ENCODE measurements at places on chromosomes 1 and 21.

DNA sequence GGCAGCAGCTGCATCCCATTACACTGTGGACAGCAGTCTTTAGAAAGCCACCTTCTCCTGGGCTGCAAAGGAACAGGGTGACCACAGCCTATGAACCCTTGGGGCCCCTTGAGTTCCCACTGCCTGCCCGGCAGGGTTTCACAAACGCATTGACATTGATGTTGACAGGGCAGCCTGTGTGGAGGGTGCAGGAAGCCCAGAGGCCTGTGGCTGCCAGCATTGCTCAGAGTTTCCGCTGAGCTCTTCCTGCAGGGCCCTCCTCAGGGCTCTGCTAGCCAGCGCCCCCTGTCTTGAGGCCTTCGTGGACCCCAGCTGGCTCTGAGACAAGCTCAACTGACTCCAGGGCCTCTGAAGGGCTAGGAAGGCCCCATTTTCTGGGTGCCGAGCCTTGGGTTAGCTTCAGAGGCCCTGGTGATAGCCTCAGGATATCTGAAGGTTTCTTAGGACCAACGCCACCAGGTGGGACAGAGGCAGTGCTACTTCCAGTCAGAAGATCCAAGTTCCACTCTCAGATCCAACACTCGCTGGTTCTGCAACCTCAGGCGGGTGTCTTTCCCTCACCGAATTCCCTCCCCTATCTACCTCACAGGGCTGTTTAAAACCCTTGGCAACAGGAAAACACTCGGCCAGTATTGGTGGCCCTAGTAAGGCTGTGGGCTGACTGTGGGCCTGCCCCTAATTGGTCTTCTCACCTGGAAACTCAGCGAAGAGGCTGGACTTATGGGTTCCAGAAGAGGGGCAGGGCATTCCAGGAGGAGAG is 27.2 kb upstream of the EPS8L3 start:
- no peak for DNase-seq

DNA sequence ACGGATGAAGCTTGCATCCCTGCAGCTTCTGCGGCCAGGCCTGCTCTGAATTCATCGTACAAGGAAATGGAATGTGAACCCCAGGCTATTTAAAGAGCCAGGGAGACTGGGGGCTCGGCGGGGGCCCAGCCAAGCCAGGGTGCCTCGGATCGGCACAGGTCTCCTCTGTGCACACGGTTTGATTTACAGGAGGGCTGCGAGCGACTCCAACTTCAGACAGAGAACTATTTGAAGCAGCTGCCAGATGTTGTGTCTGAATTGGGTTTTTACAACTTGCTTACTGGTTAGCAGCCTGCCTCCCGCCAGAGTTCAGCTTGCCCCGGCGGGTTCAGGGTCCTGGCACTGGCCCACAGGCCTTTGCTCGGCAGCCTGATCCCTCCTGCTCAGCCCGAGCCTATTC is 83.2 kb downstream of the SPSB1 start:
- no peak for DNase-seq

DNA sequence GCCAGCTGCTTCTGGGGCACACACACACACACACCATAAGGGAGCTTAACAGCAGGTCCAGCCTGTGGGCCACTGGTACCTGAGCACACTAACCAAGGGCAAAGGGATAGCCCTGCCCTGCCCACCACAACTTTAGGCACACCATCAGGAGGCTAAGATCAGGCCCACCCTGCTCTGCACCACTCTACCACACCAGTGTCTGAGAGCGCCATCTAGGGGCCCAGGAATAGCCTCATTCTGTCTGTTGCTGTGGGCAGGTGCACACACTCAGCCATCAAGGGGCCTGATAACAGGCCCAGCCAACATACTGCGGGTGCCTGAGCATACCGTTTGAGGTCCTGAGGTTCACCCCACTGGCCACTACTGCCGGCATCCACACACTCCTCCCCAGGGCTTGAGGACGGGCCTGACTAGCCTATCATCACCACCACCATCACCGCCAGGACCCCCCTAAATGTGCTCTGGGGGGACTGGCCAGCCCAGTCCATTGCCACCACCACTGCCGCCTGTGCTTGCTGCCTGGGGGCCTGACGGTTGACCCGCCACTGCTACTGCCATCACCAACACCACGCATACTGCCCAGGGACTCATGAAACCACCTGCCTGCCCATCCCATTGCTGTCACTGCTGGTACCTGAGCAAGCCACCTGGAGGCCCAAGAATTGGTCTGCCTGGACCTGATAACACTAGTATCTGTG is 31.3 kb downstream of the NSL1 start:
- no peak for DNase-seq

DNA sequence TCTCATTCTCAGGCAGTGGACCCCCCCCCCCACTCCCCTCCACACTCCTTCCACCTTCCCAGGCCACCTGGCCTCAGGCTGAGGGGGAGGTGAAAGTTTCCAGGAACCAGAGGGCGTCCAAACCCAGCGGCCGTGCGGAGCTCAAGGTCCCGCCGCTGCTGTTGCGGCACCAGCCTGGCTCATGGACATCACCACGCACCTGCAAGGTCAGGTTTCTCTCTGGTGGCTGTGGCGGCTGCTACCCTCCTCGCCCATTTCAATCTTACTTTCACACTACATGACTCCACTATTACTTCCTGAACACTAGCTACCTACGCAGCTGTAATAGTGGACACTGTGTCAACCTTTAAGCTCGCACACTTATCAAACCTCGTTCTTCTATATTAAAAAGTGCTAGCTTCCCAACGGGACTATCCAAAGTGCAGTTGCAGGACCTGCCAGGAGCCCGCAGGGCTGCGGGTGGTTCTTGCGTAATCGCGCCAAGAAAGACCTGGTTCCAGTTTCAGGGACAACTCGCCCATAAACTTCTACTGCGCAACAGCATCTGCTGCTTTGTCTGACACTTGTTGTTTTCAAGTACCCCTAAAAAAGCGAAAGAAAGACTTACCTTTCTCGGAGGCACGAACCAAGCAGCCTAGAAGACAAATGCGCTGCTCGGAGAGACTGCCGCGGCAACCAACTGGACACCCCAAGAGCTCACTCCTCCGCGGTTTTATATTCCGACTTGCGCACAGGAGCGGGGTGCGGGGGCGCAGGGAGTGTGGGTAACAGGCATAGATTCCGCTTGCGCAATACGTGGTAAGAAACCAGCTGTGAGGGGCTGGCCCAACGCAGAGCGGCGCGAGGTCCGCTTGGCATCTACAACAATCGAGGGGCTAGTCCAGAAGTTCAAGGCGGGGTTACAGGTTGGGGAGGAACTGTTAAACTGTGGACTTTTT is at the start of gene DIRAS3:
DIRAS3 (minus strand) TSS at position 687 of the 938 bp plus-strand sequence. CDS start 3,330 bp downstream, outside the sequence.
- no peak for DNase-seq

DNA sequence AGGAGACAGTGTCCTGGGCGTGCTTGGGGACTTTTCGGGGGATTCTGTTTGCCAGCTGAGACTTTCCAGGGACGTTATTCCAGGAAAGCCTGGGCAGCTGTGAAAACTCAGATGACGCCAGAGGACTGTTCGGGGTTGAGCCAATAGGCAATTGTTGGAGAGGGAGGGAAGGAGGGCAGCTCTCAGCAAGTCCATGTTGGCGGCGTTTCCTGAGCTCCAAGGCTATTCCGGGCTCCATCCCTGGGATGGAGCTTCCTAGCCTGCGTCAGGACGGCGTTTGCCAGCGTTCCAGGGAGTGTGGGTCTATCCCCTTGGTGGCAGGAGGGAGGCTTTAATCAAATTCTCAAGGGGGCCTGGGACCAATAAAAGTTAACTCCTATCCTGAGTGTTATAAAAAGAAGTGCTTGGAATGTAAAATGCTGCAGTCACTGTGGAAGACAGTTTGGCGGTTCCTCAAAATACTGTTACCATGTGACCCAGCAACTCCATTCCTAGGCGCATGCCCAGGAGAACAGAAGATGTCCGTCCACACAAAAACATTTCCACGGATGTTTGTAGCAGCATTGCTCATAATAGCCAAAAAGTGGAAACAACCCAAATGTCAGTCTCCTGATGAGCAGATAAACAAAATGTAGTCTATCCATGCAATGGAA is 15.2 kb downstream of the SLC27A3 start:
- peak; percentile 82 for DNase-seq

DNA sequence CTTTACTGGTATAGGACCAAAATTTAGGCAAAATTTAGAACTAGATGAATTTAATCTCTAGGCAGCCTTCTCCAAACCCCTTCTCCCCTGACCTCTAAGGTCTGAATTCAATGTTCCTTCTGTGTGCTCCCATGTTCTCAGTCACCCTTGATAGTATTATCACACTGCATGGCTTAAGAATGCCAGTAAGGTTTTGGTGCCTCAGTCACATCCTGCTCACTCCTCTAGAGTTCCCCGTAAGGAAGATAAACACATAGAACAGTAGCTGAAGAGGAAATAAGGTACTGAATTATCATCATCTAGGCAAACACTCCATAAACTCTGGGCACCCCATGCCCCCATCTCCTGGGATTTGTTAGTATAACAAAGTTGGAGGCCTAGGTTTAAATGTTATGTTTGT is 18.2 kb downstream of the PRRX1 start:
- DNase-seq = no peak

GRCh38 chr1:11105586-11105985 is 5.9 kb upstream of the EXOSC10 start:
- no peak for DNase-seq

DNA sequence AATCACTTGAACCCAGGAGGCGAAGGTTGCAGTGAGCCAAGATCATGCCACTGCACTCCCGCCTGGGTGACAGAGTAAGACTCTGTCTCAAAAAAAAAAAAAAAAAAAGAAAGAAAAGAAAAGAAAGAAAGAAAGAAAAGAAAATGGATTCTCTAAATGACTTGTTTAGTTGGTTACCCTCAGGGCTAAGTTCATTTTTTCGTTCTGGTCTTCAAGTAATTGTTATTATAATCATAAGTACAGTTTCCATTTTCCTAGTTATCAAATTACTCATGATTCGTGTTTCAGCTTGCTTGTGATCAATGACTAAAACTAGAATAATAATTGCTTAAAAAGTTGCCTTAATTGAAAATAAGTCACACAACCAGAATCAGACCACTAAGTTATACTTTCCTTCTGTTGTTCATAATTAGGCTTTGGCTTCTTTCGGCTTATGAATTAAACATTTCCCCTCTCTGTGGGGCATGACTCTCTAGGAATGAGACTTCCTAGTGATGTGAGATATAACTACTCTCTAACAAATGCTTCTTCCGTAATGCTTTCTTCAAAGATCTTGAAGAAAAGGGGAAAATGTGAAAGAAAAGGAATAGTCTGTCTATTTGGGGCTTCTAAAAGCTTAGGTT is 9.6 kb upstream of the RLF start:
- no peak for DNase-seq

DNA sequence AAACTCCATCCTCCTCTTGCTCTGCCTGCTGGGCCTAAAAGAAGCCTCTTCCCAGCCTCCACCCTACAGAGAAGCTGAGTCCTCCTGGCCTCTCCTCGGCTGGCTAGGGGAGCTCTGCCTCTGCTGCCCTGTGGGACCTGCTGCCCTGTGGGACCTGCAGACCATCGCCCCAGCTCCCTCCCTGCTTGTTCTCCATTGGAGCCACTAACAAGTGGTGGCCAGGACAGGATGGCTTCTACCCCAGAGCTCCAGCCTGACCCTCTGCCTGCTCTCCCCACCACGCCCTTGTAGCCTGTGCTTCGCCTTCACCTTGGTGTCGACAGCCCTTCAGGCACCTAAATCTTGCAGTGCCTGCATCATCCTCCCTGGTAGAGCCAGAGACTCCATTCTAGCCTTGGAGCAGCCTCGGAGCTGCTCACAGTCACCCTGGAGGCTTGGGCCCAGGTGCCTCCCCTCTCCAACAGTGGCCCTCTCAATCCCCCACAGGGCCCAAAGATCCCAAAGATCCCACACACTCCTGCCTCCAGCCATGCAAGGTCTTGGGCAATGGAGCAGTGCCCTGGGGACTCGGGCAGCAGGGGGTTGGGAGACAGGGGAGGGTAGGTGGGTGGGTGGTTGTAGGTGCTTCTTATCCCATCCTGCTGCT is 3.0 kb downstream of the EPS8L3 start:
- no peak for DNase-seq

DNA sequence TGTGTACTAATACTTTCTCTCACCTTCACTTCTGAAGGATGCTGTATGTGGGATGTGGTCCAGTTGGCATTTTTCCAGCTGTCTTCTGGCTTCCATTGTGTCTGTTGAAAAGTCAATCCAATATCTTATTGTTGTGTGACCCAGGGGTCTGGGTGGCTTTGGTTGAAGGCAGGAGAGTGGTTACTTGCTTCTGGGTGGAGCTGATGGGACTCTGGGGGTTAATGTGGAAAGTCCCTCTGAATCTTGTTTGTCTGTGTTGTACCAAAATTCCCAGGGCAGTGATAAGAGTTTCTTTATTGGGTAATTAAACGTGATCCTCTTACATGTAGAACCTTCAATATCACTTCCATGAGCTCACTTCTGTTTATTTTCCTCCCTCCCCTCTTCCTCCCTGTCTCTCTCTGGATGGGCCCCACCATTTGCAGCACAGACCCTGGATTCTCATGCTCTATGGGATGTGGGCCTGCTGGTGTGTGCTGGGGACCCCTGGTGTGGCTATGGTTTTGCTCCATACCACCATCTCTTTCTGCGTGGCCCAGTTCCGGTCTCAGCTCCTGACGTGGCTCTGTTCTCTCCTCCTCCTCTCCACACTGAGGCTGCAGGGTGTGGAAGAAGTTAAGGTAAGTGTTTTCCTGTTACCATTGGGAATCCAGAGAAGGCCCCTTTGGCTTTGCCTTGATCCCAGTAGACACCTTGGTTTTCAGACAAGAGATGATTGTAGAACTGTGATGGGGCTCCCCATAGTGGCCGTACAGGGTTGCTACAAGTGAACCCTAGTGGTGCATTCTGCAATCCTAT is 71.5 kb downstream of the HHAT start:
- peak; percentile 63 for DNase-seq

- no peak for DNase-seq
Observed at GRCh38 chr21:33815143-33815707, 100.4 kb downstream of the ATP5PO start.

DNA sequence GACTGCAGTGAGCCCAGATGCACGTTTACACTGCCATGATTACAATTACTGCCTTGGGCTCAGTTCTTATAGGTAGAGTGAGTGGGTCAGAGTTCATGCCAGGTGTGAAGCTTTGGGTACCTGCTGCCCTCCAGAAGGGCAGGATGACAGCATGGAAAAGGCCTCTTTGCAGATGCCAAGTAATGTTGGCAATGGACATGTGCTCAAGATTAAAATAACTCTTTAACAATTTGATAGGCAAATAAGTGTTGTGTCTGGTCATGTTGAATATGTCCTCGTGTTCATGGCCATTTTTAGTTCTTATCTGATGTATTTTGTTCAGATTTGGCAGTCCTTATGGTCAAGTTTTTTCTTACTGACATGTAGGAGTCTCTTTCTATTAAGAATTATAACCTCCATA is 34.8 kb downstream of the S100B start:
- no peak for DNase-seq

- no peak for DNase-seq
Observed at GRCh38 chr1:240555524-240555923, 56.4 kb downstream of the GREM2 start.

GRCh38 chr1:36349839-36350238 is 26.4 kb upstream of the EVA1B start:
- DNase-seq = no peak

GRCh38 chr1:166597516-166597915 is 241.8 kb upstream of the POGK start:
- no peak for DNase-seq

DNA sequence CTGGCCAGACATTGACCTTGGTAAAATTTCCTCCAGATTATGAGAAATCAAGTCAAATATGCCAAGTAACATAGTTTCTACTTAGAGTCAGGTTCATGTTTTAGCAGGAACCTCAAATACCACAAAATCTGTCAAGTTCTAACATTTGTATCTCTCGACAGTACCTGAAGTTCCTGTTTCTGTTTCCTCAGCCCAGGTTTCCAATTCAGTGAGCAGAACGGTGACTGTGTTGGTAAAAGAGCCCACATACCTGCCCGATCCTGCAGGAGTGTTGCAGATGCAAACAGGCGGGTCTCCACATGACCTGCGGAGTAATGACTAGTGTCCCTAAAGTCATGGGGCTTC is 57.9 kb upstream of the LGALS8 start:
- no peak for DNase-seq

Data from putamen (tissue), 1 donor.